Prostate gland (tissue), 2 donors: ENCODE measurements at places on chromosomes 7 and 10. TPM values are rescaled to one million over a fixed set of nuclear protein-coding genes. Genes with fewer than 3 reads are reported as not detected.

DNA sequence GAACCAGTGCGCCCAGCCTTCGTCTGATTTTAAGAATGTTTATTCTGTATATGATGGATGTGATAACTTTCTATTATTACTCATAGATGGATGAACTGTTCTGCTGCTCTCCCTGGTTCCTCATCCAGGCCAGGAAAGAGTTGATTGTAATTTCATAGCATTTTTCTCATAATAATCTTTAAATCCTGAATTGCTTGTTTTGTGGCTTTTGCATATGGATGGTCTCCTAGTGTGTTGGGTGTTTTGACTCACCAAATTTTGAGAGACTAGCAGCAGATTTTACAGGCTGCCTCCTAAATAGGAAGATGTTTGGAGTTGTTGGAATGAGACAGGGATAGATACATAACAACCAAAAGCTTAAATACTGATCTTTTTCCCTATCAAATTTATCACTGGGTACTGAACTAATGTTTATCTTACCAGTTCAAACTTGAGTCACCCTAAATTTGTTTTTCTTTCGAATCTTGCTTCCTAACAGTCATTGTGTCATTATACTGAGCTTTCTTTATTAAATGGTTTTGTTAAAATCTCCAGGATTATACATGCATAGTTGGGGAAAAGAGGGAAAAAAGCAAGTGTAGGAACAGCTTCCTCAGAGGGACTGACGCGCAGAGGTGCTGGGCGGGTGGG is 106.0 kb upstream of the GATA3 start:
- no peaks in the 10 kb centered on the region for H3K36me3 ChIP-seq
- H3K4me1 ChIP-seq = no peaks in the 10 kb centered on the region
- no peak for DNase-seq
- H3K27me3 ChIP-seq = no peaks in the 10 kb centered on the region
- H3K4me3 ChIP-seq = no peak overlapping the region

DNA sequence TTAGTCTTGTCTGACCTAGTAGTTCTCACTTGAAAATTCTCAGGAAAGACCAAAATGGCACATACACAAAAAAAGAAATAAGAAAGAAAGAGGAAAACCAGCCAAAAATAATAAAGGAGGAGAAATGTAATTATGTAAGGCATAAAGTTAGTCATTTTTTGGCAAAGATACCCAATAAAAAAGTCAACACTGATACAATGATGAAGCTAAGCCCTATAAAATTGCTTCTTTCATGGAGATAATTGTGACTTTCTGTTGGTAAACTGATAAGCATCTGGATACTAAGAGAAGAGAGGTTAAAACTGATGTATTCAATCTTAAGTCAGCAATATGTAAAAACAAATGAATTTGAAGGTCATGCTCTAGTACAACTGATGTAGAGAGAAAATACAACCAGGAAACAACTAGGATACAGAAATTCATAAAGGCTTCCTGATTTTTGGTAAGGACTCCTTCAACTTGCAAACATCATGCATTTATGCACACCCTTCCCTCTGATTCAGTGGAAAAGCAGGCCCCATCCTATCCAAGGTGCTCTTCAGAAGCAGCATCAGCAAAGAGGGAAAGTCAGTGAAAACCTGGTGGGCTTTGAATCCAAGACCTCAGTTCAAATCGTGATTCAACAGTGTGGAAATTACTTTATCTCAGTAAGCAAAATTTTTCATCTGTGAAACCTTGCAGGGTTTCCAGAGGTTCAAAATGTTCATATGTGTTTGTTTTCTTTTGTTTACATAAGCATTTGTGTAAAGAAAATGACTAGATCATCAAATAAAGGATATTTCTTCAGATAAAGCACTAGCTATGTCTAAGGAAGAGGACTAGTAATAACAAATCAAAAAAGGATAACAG is 32.6 kb downstream of the IMMP2L start:
- H3K4me1 ChIP-seq = peaks cover 13% of the 10 kb centered on the region
- no peaks in the 10 kb centered on the region for H3K36me3 ChIP-seq
- no peaks in the 10 kb centered on the region for H3K27me3 ChIP-seq
- no peak overlapping the region for H3K4me3 ChIP-seq

GRCh38 chr7:84204655-84205054 is 10.1 kb upstream of the SEMA3A start:
- DNase-seq = no peak
- no peak overlapping the region for H3K27ac ChIP-seq
- no peaks in the 10 kb centered on the region for H3K27me3 ChIP-seq
- H3K4me3 ChIP-seq = no peak overlapping the region
- H3K36me3 ChIP-seq = no peaks in the 10 kb centered on the region
- H3K4me1 ChIP-seq = no peaks in the 10 kb centered on the region

DNA sequence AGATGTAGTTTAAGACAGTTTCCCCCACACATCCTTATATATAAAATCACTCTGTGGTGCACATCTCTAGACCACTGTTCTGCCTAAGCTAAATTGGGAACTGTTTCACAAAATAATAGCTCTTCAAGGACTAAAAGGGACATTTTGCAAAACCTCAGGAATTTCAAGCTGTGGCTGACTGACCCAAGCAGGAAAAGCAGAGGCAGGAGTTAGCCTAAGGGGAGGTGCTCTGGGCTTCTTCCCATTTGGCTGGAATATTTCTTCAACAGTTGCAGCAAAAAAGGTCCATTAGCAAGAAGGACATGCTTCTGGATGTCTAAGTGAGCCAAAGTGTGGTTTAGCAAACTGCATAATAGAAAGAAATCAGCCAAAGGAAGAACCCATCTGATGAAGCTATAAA is 551.2 kb upstream of the ANKRD30A start:
- H3K4me3 ChIP-seq = no peak overlapping the region
- no peaks in the 10 kb centered on the region for H3K36me3 ChIP-seq
- H3K27me3 ChIP-seq = no peaks in the 10 kb centered on the region

GRCh38 chr7:91289633-91290254 is 25.5 kb downstream of the FZD1 start:
- H3K4me3 ChIP-seq = no peak overlapping the region
- no peak overlapping the region for H3K27ac ChIP-seq
- H3K27me3 ChIP-seq = no peaks in the 10 kb centered on the region
- no peaks in the 10 kb centered on the region for H3K4me1 ChIP-seq
- no peaks in the 10 kb centered on the region for H3K36me3 ChIP-seq
- no peak for DNase-seq

Gene TMEM178B
- total RNA-seq = 5.2 TPM

- H3K4me1 ChIP-seq = no peaks in the 10 kb centered on the region
- no peak for DNase-seq
- no peaks in the 10 kb centered on the region for H3K36me3 ChIP-seq
Measured at GRCh38 chr10:110408203-110408871, 89.4 kb upstream of the DUSP5 start.

GRCh38 chr10:6473901-6474370 is 106.1 kb downstream of the PRKCQ start:
- H3K4me1 ChIP-seq = no peaks in the 10 kb centered on the region
- no peak overlapping the region for H3K27ac ChIP-seq
- H3K27me3 ChIP-seq = peaks cover 2% of the 10 kb centered on the region
- no peak overlapping the region for H3K4me3 ChIP-seq

GRCh38 chr10:130041451-130042371 is 68.9 kb downstream of the C10orf143 start:
- DNase-seq = no peak
- no peak overlapping the region for H3K27ac ChIP-seq
- H3K36me3 ChIP-seq = no peaks in the 10 kb centered on the region

DNA sequence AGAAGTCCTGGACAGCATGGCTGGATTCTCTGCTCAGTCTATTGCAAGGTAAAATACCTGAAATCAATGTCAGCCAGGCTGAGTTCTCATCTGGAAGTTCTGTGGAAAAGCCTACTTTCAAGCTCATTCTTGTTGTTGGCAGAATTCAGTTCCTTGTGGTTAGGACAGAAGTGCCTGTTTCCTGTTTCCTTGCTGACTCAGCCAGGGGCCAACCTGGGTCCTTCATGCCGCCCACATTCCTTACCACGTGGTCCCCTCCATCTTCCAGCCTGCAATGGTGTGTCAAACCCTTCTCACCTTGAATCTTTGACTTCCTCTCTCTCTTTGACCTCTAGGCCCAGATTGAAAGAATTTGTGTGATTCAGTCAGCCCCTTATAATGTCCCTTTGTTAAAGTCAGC is 197.1 kb upstream of the STK17A start:
- H3K4me1 ChIP-seq = no peaks in the 10 kb centered on the region
- H3K36me3 ChIP-seq = no peaks in the 10 kb centered on the region
- no peak overlapping the region for H3K27ac ChIP-seq
- no peaks in the 10 kb centered on the region for H3K27me3 ChIP-seq
- H3K4me3 ChIP-seq = no peak overlapping the region
- no peak for DNase-seq

DNA sequence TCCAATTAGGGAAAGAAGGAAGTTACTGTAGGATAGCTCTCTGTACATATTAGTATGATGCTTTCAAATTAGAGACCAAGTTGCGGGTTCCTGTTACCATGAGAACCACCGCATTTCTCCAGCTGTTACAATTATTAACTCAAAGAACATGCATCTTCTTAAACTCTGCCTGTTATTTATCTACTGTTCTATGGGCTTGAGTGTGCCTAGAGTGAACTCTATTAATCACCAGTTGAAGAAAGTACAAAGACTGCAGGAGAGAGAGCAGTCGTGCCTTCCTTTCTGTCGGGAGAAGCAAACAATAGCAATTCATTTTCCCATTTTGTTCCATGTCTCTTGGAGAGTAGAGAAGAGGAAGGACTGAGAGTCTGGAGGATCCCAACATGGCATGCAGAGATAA is 1071.2 kb downstream of the TYW1 start:
- H3K4me1 ChIP-seq = no peaks in the 10 kb centered on the region
- H3K36me3 ChIP-seq = no peaks in the 10 kb centered on the region
- no peak for DNase-seq
- H3K27me3 ChIP-seq = no peaks in the 10 kb centered on the region
- no peak overlapping the region for H3K4me3 ChIP-seq

DNA sequence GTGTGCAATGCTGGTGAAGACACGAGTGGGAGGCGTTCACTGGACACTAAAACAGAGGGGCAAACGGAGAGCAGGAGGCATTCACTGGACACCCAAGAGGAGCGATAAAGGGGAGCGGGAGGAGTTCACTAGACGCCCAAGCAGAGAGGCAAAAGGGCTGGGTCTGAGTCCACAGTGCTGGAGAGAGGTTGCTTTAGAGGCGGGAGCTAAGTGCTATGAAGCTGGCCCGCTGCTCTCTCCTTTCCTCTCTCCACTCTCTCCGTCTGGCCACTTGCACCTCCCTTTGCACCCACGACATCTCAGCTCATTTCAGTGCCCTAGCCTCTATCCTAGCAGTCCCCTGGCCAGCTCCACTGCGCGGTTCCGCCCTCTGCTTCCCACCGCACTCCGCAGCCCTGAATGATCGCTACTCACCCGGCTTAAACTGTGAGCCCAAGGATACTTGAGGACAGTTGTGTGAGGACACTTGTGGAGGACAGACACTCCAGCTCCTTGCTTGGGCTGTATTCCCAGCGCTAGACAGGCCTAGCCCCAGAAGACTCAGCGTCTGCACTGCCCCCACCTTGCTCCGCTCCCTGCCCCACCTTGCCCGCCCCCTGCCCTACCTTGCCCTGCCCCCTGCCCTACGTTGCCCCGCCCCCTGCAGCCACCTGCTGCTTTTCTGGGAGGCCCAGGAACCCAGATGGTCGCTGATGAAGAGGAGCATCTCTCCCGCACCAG is 78.8 kb upstream of the CPXM2 start:
- H3K4me1 ChIP-seq = no peaks in the 10 kb centered on the region
- no peaks in the 10 kb centered on the region for H3K36me3 ChIP-seq
- DNase-seq = no peak
- peaks cover 23% of the 10 kb centered on the region for H3K27me3 ChIP-seq
- no peak overlapping the region for H3K27ac ChIP-seq

DNA sequence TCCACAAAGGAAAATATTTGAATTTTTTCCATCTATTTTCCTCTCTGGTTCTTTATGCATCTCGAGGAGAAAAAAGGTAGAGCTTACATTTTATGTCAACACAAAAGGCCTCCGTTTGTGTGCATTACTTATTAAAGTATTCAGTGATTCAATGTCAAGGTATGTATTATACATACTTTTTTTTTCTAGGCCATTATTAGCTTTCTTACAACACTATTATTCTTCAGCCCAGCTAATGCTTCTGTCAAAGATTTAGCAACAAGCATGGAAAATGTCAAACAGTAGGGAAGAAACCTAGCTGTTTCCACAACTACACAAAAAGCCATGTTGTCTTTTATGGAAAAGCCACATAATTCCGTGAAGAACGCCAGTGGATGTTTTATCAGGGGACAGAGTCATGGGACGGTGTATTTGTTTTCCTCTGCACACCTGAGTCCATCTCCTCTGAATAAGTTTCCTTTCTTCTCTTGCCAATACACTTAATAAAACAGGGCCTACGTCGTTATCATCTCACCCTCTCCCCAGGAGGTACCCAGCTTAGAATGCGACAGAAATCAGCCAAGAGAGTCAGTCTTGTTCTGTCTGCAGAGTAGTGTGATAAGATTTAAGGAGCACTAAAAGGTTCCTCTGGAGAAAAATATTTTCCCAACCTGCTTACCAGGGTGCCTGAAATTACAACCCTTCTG is 209.7 kb upstream of the AUTS2 start:
- no peaks in the 10 kb centered on the region for H3K36me3 ChIP-seq
- no peak overlapping the region for H3K4me3 ChIP-seq
- H3K27me3 ChIP-seq = no peaks in the 10 kb centered on the region
- H3K4me1 ChIP-seq = no peaks in the 10 kb centered on the region
- H3K27ac ChIP-seq = no peak overlapping the region

DNA sequence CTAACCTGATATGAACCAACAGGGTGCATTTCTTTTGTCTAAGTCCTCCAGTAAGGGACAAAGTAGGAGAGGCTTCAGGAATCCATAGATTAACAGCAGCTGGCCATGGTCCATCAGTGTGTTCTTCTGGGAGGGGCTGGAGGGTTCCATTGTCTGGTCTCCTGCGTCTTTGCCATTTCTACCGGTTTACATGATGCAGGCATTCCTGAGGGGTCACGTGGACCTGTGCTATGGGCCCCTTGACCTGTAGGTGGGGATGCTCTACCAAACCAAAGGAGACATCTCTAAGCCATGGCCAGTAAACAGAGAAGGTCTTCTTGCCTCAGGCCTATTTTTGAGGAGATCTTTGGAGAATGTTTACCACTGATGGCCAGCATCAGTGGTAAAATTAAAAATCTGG is 28.7 kb upstream of the HABP2 start:
- H3K27ac ChIP-seq = no peak overlapping the region
- no peak overlapping the region for H3K4me3 ChIP-seq
- H3K27me3 ChIP-seq = no peaks in the 10 kb centered on the region
- DNase-seq = no peak
- H3K36me3 ChIP-seq = no peaks in the 10 kb centered on the region
- peaks cover 2% of the 10 kb centered on the region for H3K4me1 ChIP-seq

- H3K27me3 ChIP-seq = no peaks in the 10 kb centered on the region
- no peaks in the 10 kb centered on the region for H3K36me3 ChIP-seq
- no peaks in the 10 kb centered on the region for H3K4me1 ChIP-seq
- no peak overlapping the region for H3K27ac ChIP-seq
- no peak for DNase-seq
Measured at GRCh38 chr10:24434961-24435360, 226.0 kb downstream of the KIAA1217 start.

DNA sequence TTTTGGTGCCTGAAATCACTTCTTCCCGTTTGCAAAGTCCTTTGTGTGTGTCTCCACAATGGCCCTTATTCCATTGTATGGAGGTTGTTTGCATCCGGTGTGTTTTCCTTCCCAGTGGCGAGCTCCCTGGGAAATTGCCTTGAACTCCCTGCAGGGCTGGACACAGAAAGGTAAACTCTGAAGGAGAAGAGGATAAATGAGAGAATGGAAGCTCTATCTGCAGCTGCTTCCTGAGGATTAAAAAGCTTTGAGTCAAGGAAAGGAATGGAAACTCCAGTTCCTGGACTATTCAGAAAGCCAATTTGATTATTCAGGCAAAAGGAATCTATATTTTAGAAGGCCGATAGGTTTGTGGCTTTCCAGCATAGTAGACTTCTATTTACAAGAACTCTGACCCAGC is 4.4 kb upstream of the GRK5 start:
- no peak overlapping the region for H3K27ac ChIP-seq
- no peak for DNase-seq
- peaks cover 8% of the 10 kb centered on the region for H3K4me1 ChIP-seq
- no peak overlapping the region for H3K4me3 ChIP-seq
- no peaks in the 10 kb centered on the region for H3K27me3 ChIP-seq
- H3K36me3 ChIP-seq = no peaks in the 10 kb centered on the region
